Activated T-helper 1 cell treated with Interleukin-2 at 50 U/mL for 16 hours (primary cell): ENCODE measurements at places on chromosomes 6 and 20.
A peak's percentile ranks its signal among the peaks of the same experiment; 100 is the strongest.

GRCh38 chr6:37284781-37285180 lies 26.8 kb upstream of the TMEM217 start:
- DNase-seq: no peak

DNA sequence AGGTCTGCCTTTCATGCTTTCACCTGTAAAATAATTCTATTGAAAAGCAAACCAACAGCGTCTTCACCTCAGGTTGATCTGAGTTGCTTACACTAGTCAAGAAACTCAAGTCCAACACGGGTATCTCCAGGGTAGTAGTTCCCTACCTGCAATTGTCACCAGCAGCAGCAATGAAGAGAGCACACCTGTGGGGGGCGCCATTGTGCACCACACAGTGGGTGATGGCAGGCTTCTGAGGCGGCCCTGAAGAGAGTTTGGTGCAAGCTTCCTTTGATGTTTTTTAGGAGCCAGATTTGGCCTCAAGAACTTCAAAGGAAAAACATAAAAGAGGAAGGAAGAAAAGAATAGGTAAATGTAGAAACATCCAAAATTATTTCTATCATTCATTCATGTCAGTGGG lies 45.1 kb downstream of the KIAA0319 start:
- DNase-seq: no peak

GRCh38 chr6:795046-795685 lies 102.2 kb upstream of the EXOC2 start:
- DNase-seq: no peak

- no peak for DNase-seq
Measured at GRCh38 chr6:56936466-56936865, 18.4 kb upstream of the BEND6 start.

DNA sequence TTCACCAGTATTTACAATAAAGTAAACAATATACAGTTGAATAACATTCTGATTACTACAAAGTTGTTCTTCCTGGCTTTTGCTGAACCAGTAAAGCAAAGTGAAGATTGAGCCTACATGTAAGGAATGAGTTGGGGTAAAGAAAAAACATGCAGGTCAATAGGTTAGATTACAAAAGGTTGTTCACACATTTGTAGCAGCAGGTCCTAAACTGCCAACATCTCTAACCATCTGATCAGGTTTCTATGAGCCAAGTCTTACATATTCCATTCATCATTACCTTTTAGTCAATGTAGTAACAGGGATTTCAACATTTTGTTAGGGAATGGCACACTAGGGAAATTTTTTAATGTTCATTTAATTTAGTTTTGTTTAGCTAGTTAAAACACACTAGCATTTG lies 9.3 kb upstream of the CALHM6 start:
- DNase-seq: no peak

DNA sequence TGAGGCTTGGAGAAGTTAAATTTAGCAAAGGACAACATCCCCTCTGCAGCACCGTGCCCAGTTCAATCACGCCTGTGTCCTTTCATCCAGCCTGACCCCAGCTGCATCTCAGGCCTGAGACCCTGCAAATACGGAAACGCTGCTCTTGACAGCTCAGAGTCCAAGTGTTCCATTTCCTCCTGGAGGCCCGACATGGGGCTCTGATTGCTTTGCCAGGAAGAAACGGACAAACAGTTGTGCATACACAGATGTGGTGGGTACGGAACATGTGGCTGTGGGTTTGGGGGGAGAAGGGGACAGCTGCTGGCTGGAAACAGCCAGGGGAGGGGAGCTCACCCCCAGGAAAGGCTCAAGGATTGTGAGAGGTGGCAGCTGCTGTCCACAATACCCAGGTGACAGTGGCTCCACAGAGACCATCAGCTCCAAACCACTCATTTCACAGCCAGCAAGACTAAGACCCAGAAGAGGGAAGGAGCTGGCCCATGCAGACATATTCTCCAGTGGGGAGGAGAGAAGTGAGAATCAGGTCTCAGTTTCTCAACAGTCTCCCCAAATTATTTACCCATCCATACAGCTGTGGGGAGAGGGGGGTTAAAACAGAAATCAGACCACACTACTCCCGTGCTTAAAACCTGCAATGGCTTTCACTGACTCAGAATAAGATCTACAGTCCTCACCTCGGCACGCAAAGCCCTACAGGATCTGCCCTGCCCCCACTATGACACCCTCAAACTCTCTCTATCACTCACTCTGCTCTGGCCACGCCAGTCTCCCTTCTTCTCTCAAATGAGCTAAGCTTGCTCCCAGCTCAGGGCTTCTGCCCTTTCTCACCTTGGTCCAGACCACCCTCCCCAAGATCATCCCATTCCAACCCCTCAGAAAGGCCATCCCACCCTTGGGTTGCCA lies 89.1 kb downstream of the PREX1 start:
- peak; percentile 27 for DNase-seq
